Stimulated activated CD8-positive, alpha-beta memory T cell treated with anti-CD3 and anti-CD28 coated beads, Interleukin-15, amount 100 ng/mL, for 4 hours (primary cell): ENCODE measurements at places on chromosomes 3 and 15.

DNA sequence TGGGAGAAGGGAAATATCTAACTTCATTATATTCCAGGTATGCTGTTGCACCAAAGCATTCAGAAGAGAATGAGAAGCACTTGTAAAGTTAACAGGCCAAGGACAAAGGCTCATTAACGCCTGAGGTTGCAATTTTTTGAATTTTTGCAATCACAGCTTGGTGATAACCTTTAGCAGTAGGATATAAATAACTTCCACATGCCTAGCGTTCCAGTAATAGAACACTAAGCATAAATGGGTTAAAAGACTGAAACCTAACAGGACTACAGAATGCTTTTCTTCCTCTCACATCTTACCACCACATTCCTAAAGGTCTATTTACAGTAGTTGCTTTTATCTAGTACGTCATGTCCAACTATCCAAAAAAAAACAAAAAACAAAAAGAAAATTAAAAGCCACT, 57.4 kb upstream of the IMPG2 start:
- DNase-seq = no peak

DNA sequence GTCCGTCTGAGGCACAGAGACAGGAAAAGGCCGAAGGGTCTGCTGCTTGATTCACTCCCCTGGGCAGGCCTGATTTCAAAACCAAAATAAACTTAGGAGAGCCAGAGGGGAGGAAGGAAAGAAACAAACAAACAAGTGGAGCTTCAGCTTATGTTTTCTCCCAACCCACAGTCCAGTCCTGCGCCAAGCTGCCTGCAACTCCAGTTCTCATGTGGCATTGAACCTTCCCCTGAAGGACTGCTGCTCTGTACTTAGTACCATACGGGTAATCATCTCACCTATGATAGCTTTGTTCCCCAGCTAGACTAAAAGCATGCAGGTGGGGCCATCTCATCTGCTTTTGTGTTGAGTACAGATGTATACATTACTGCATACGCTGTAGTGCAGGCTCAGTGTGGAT, 236.4 kb downstream of the THRB start:
- DNase-seq = no peak

- DNase-seq = no peak
Measured at GRCh38 chr3:111785034-111785433, 74.0 kb upstream of the PHLDB2 start.

DNA sequence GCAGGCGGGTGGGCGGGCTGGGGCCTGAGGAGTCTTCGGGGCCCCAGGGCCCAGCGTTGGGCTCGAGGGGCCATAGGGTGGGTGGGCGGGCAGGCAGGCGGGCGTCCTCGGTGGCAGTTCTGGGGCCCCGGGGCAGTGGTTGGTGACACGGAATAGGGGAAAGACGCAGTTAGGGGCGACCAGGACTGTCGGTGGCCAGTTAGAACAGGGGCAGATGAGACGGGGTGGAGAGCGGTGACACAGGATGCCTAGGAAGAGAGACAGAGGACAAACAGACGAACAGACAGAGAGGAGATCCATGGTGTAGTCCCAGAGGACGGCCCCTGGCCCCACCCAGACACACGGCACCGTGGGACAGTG, 36.5 kb downstream of the GRIP2 start:
- no peak for DNase-seq

- no peak for DNase-seq
Measured at GRCh38 chr15:42080186-42080918, 14.0 kb downstream of the PLA2G4D start.

DNA sequence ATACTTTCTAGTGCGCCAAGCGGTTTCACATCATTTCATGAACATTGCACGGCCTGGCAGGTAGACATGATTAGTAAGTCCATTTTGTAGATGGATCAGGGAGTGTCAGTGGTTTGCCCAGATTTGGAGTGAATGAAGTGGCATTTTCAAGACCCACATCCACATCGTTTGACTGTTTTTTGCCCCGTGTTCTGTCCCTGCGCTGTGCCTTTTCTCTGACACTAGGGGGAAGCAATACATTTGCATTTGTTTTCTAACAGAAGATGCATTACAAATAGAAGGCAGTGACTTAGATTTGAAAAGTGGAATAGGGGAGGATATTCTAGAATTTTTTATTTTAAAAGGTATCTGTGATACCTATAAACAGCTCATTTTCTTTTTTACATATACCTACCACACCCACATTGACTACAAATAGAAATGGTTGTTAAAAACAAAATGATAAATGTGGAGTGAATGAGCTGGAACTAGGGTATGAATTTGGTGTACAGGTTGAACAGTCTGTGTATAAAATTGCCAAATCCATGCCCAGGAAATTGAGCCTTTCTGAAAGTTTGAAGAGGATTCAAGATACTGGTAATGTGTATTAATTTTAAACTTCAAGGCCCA, 98.0 kb downstream of the USP13 start:
- no peak for DNase-seq

DNA sequence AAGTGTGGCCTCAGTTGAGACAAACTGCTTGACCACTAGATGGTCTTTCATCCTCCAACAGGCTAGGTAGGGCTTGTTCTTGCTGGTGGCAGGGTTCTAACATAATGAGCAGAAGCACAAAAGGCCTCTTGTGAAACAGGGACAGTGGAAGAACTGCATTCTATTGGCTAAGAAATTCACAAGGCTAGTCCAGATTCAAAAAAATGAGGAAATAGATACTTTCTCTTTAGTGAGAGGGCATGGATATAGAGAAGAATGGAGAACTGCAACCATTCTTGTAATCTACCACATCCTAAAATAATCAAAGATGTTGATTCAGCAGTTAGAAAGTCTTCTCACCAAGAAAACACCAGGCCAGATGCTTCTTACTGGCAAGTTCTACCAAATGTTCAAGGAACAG, 143.7 kb upstream of the LRIG1 start:
- DNase-seq = no peak

DNA sequence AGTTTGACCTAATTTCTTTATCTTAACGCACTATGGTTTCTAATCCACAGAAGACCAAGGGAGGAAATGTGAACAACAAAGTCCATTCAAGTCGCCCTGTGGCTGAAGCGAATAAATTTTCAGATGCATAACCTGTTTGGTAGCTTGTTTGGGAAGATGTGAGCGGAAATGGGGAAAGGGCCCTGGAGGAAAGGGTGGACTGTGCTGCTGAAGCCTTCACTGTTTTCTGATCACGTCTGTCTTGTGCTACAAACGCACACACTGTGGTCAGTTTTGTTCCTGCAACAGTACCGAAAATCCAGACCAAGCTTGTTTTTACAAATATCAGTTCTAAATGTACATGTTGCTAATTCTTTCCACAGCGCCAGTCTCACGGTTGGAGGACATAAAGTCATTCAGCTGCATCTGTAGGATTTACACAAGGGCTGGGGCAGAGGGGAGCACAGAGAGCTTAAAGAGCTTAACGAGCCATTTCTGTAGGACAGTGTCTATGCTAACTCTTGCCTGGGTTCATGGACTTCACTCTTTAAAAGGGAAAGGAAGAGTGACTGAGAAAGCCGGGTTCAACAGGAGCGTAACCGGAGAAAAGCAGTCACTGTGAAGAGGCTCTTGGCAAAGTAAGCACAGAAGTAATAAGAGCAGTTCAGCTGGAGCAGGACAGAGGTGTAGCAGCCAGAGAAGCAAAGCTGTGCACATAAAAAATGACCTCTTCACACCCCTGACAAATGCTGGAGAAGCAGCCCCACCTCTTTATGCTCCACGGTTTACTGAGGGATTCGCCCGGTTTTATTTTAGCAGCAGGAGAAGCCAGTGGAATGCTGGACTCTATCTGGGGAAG, 66.6 kb downstream of the USF3 start:
- DNase-seq = no peak

DNA sequence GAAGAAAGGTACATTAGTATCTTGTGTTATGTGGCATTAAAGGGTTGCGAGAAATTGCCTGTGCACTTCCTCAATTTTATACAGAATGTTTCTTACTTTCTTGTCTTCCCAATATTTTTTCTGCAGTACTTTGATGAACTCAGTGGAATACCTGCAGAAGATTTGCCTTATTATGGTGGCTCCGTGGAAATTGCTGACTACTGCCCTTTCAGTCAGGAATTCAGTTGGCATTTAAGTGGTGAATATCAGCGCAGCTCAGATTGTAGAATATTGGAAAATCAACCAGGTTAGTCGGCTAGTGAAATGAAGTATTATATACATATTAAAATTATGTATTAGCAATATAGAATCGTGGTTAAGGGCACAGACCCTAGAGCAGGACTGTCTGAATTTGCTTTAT, 61.3 kb downstream of the LMLN start:
- no peak for DNase-seq

- no peak for DNase-seq
Measured at GRCh38 chr3:113213896-113214587, 2.7 kb downstream of the BOC start.

DNA sequence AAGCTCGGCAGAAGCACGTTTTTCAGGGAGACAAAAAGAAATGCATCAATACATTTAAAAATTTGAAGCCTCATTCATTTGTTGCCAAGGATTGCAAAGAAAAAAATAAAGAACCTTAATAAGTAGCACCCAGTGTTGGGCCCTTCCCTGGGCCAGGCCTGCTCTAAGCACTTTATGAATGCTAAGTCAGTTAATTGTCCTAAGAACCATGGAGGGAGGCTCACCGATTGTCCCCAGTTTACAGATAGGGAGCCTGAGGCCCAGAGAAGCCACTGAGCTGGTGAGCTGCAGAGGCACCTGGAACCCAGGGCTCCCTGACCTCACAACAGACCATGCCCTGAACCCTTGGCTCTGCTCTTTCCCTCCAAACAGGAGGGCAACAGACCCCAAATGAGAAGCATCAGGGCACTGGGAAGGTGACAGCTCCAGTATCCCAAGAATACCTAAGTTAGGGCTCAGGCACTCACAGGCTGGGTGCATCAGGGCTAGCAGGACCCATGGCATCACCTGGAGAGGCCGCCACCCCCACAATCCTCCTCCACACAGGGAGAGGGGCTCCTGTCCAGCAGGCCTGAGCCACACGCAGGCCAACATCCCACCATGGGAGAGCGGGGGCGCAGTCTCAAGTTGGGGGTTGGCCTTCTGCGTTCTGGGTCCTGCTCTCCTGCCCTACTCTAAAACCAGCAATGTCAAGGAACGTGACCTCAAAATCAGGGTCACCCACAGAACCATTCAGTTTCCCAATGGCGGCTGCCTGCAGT, 3.9 kb downstream of the GRIP2 start:
- DNase-seq = no peak

GRCh38 chr3:41716471-41716870, 245.4 kb downstream of the ULK4 start:
- DNase-seq = no peak

DNA sequence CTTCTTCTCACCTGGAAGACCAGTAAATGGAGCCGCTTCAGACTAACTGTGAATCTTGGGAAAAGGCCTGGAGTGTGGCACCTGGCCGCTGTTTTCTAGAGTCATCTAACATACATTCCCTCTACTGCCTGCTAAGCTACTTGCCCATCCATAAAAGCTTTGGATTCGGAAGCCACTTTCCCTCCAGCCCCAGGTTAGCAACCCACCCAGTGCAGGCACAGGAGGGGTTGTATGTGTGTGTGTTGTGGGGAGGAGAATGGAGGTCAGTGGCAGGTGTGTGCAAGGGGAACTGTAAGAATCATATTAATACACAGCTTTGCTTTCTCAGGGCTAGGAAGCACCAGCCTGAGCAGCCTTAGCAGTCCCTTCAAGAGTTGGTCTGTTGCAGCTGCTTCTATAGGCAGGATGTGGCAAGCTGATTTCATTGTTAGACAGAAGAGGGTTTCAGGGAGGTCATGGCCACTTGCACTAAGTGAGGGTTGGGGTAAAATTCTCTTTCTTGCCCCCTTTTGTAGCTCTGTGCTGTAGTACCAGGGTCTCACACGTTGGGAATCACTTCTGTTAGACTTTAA, 8.9 kb downstream of the NSUN3 start:
- no peak for DNase-seq

- DNase-seq = no peak
Measured at GRCh38 chr3:155225417-155225816, 68.1 kb downstream of the STRIT1 start.

DNA sequence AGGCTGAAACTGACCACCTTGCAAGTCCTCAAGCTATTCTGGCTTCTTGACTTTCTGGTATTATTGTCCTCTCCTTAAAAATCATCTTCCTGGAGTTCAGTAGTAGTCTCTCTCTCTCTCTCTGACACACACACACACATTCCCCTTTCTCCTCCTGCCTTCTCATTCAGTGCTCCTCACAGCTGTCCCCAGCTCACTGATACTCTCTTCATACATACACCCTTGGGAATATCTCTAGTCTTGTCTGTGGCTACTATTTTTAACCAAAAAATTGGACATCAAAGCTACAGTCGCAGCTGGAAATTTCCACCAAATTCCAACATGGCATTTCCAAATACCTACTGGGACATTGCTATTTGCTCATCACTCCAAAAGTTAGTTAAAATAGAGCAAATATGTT, 178.9 kb downstream of the ECT2 start:
- no peak for DNase-seq

DNA sequence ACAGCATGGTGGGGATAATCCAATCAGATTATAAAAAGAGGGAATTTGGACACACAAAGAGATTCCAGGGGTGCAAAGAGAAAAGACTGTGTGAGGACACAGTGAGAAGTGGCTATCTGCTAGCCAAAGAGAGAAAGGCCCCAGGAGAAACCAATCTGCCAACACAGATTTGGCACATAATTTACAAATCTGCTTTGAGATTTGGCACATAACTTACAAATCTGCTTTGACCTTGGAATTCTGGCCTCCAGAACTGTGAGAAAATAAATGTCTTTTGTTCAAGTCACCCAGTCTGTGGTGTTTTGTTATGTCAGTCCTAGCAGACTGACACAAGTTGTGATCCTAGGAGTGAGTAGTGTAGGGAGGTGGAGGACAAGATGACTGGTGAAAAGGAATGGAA, 3.5 kb upstream of the TM4SF18 start:
- no peak for DNase-seq

- DNase-seq = no peak
Measured at GRCh38 chr3:25084016-25084415, 344.0 kb upstream of the RARB start.

DNA sequence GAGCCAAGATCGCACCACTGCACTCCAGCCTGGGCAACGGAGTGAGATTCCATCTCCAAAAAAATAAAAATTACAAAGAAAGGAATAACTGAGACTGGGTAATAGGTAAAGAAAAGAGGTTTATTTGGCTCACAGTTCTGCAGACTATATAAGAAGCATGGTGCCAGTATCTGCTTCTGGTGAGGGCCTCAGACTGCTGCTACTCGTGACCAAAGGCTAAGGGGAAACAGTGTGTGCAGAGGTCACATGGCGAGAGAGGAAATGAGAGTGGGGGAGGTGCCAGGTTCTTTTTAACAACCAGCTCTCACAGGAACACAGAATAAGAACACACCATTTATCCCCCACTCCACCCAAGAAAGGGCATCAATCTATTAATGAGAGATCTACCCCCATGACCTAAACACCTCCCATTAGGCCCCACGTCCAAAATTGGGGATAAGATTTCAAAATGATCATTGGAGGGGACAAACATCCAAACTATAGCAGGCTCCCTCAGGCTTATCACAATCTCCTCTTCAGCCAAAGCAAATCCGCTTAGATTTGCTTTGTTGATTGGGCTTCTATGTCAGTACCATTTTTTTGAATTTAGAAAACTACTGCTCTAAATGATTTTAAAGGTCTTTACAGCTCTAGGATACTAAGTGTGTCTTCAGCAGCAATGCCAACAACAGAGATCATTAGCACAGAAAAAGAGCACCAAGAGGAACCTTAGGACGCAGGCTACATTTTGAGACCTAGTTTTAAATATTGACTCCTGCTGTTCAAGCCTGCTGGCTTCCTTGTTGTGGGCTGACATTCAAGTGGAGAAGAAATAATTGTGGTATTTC, 84.2 kb upstream of the TBL1XR1 start:
- peak; percentile 5 for DNase-seq
